DMS79 (cell line): ENCODE measurements at places on chromosomes 11 and 22.

GRCh38 chr22:17064498-17065100 lies 20.2 kb upstream of the IL17RA start:
- DNase-seq, result no peak

GRCh38 chr22:30795118-30795517 lies 100.4 kb downstream of the OSBP2 start:
- no peak for DNase-seq

DNA sequence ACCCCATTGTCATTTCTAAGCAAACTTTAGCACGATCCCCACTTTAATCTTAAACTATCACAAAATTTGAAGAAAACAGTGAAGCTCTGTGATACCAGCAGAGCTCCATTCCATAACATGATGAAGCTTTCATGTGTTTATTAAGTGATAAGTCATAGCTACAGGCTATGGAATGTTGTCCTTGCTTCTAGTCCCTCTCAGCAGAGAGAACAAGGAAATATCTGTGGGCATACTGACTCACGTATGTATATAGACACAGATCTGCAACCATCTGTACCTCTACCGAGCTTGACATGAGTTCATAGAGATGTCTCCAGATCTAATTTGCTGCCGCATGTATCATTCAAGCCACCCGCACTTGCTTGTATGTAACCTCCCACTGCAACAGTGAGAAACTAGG lies 588.9 kb downstream of the ETS1 start:
- DNase-seq, result no peak

- peak; percentile 93 for DNase-seq
Observed at GRCh38 chr11:34443136-34443535, 4.4 kb downstream of the CAT start.

DNA sequence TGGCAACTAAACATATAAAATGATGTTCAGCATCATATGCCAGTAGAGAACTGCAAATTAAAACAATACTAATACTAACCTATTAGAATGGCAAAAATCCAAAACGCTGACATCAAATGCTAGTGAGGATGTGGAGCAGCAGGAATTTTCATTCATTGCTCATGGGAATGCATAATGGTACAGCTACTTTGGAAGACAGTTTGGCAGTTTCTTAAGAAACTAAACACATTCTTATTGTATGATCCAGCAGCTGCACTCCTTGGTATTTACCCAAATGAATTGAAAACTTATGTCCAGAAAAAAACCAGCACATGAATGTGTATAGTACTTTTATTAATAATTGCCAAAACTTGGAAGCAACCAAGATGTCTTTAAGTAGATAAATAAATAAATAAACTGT lies 258.0 kb downstream of the TENM4 start:
- DNase-seq, result no peak

GRCh38 chr11:62132191-62132590 lies 8.4 kb downstream of the INCENP start:
- DNase-seq, result no peak

DNA sequence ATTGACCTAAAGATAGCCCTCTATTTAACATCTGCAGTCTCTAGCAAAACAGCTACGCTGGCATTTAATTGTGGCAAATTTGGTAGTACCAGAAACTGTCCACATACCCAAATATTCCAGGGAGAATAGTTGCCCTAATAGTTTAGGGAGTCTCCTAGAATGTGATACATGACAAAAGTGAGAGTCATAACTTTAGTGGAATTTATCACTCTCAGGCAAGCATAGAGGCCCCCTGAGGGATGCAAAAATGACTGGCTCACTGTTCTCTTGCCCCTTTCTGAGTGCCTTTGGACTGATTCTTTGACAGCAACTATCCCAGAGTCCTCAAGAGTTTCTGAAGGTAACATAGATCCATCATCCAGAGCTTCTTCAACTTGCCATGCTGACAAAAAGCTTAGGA lies 2.3 kb upstream of the OR51B4 start:
- no peak for DNase-seq

- no peak for DNase-seq
Observed at GRCh38 chr22:39259666-39260065, 14.9 kb upstream of the PDGFB start.

- no peak for DNase-seq
Observed at GRCh38 chr11:108870373-108871020, 205.6 kb downstream of the DDX10 start.

DNA sequence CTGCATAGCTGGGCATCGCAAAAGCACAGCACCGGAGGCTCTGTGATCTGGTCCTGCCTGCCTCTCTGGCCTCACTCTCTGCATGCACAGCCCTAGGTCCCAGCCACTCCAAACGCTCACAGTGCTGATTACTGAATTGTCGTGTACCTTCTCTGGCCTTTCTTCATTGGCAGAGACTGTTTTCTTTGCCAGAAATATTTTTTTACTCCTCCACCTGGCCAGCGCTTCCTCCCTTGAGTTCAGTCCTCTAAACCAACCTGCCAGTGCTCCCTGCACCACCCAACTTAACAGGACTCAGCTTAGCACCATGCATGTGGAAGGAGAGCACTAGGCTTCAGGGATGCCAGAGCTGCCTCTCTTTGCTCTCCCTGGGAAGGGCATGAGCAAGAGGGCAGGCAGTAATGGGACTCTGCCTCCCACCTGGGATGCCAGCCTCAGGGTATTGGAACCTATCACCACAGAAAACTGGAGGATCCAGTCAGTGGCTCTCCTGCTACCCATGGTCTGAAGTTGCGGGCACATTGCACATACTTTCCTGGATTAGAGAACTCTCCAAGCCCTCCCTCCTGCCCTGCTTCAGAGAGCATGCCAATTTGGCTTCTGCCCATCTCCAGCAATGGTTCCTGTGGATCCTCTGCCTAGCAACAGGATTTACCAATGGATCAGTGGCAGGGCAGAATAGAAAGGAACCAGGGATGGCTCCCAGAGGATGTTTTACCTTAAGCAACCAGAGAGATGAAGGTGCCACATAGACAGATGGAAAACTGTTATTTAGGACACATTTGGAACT lies 37.0 kb upstream of the GNAZ start:
- no peak for DNase-seq
